Fibroblast of skin of left biceps (primary cell): ENCODE measurements at places on chromosomes 1 and 21.

DNA sequence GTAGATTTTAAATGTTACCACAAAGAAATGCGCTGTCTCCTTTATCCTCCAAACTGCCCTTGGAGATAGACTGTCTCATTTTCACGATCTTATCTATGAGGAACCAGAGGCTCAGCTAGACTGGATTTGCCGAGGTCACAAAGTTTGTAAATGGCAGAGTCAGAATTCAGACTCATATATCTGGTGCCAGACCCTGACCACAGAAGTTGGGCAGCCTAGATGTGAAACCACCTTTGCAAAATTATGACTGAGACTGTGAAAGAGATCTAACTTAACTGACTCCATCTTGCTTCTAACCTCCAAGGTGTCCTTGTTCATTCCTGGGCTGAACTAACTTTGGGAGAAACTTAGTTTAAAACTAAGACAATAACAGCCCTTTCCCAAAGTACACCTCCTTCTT is 14.1 kb downstream of the CNR2 start:
- no peak for DNase-seq

DNA sequence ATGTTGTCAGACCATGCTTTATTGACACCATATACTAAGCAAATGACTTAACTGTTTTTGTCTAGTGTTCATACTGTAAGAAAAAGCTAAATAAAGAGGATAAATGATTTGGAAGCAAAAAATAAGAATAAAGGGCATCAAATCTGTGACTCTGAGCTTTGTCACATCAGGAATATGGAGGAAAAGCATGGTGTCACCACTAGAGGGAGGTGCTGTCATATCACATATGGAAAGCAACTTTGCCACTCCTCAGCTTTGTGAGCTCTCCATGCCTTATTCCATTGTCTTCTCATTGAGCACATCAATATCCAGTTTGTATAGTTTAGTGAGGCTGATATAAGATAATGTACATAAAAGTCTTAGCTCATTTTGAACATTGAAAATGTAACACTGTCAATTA is 20.8 kb upstream of the GBP1 start:
- DNase-seq = no peak

GRCh38 chr1:22652881-22653316 is at the start of gene C1QB:
Gene C1QB, plus strand, starts transcription at chr1:22653236. Its CDS starts 6,227 bp downstream, at chr1:22659463.
- DNase-seq = no peak

DNA sequence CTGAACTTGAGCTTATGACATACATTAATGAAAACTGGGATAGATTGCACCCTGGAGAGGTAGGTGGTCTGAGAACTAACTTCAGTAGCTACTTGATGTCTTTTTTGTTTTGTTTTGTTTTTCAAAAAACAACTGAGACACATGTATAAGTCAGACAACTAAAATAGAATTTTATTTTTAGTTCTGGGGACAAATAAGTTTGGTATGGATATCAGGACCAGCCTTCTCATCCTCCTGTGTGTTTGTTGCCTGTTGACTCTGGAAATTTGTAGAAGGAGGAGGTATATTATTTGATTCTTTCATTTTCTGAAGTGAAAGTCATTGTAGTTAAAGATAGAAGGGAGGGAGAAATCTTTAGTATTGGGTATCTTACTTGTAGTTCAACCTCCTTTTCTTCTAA is 41.5 kb downstream of the MTF2 start:
- DNase-seq = no peak

GRCh38 chr1:81542196-81542595 is 258.5 kb upstream of the ADGRL2 start:
- no peak for DNase-seq

- no peak for DNase-seq
Measured at GRCh38 chr1:88698764-88699163, 14.7 kb downstream of the PKN2 start.

DNA sequence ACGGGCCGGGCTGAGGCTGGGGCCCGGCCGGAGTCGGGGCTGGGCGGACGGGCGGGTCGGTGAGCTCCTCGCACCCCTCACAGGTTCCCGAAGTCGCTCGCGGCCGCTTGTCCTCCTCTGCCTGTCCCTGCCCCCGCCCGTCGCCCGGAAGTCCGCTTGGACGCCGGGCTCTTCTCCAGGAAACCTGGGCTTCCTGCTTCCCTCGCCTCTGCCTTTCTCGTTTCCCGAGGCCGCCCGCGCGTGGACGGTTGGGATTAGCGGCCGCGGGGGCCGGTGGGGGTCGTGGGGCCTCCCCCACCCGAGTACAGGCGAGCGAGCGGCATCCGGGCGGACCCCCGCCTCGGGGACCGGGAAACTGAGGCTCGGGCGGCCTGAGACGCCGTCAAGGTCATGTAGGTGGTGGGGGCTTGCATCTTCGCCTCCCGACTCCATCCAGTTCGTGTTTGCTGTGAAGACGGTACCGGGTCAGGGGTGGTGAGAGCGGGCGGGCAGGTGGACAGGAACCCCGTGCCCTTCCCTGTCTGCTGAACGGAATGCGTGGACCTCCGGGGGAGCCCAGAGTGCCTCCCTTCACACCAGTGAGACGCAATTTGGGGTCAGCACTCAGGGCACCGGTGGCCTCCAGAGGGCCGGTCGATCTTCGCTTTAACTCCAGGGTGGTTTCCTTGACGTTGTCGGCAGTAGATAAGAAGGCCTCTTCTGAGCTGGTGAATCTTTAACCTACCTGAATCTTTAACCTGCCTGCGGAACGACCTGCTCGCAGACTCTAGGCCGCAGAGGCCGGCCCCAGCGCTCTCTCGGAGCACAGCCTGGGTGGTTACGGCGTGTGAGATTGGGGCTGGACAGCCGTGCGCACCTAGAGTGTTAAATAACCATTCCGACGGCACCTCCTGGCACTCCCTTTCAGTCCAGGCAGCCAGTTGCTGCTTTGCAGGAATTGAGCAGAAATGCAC is 686 bp downstream of the ARF1 start:
- no peak for DNase-seq

DNA sequence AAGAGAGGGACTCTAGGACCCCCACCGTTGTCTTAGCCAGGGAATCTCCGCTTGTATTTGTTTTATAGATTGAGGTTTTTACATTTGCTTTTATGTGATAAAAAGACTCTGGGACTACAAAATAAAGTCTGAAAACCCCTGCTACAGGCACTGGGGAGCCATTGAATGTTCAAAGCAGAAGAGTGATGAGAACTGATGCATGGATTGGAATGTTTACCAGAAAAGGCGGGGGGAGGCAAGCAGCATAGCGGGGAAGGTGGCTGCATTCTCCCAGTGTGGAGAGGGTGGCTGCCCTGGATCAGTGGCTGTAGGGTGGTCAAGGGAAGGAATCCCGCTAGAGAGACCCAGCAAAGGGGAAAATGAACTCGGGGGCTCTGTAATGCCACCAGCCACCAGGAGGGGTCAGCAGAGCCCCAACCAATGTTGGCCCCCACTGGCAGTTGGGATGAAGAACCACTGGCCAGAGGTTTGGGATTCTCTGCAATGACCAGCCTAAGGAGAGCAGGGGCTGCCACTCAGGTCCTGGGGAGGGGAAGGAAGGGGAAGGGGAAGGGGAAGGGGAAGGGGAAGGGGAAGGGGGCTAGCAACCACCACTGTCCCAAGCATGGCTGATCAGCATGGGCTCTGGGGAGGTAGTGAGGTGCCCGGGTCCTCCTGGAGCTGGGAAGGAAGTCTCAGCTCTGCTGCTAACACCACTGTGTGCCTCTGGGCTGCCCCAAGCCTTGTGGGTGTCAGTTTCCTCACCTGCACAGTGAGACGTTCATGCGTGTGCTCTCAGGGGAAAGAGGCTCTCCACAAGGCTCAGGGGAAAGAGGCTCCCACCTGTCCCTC is 19.2 kb upstream of the PEF1 start:
- no peak for DNase-seq

GRCh38 chr1:109485001-109485400 is 1.3 kb downstream of the ATXN7L2 start:
- no peak for DNase-seq

DNA sequence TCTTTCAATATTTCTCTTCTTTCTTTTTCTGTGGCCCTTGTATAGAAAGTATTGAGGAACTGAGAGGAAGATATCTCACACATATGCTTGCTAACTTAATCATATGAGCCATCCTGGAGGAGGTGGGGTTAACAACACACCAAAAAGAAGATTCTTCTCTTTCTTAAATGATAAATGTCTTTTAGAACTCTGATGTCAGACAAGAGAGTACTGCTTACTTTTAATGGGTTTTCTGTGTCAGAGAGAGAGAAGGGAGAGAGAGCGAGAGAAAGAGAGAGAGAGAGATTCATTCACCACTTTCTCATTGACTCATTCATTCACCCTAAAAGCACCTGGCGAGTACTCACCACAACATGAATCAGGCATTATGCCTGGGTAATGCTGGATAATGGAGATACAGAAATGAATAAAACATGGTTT is 250.3 kb upstream of the SGIP1 start:
- no peak for DNase-seq

DNA sequence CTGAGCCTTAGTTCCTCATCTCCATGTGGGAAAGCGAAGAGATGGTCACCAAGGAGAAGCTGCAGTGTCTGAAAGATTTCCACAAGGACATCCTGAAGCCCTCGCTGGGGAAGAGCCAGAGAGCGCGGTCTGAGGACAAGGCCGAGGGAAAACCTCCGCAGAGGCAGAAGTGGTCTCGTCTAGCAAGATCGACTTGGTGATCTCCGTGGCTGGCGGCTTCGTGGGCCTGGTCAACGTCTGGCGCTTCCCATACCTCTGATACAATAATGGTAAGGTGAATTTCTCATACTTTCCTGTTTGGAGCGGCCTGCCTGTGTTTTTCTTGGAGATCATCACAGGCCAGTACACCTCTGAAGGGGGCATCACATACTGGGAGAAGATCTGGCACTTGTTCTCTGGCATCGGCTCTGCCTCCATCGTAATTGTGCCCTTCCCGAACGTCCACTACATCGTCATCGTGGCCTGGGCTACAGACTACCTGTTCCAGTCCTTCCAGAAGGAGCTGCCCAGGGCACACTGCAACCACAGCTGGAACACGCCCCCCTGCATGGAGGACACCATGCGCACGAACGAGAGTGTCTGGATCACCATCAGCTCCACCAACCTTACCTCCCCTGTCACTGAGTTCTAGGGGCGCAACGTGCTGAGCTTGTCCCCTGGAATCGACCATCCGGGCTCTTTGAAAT is 841.1 kb upstream of the TMPRSS15 start:
- no peak for DNase-seq

DNA sequence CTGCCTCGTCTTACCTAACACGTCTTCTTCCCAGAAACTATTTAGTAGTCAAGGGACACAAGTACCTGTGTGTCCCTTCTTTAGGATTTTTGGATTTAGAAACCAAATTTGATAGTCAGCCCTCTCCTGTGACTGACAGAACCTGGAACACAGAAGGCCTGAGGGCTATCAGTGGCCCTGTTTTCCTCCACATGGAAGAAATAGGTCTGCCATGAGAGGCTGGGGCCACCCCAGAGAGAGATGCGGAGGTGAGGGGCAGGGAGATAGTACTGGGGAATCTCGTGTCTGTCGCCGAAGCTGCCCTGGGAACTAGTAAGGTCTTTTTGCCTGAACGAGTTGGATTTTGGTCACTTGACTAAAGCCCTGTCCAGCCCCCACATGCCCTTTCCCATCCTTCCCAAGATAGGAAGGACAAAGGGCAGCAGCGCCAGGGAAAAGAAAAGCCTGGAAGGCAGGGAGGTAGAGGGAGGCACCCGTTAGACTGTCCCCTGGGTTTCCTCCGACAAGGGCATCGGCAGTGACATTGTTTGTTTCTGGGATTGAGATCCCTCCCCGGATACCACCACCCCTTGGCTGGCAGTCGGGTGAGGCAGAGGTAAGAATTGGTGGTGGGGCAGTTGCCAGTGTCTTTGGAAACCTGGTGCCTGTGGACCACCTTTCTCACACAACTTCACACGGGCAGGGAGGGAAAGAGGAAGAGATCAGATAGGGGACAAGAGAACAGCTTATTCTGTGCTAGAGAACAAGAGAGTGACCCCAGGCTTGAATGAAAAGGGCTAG is 19.8 kb downstream of the SMIM12 start:
- no peak for DNase-seq

DNA sequence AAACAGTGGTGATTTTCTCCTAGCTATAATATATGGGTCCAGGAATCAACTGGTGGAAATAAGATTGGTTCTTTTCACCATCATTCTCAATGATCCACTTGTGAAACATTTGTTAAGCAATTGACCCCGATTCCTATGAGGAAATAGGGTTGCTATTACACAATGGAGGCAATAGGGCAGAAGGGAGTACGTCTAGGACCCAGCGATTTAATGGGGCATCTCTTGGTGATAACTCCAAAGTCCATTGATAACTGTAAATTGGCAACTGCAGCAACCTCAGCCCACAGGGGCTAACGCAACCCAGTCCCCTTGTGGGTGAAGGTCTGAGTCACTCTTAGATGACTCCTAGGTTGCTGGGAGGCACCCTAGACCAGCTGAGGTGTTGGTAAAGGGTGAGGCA is 62.5 kb upstream of the BARHL2 start:
- DNase-seq = no peak

GRCh38 chr1:1943834-1944570 is 24.9 kb upstream of the TMEM52 start:
- no peak for DNase-seq

DNA sequence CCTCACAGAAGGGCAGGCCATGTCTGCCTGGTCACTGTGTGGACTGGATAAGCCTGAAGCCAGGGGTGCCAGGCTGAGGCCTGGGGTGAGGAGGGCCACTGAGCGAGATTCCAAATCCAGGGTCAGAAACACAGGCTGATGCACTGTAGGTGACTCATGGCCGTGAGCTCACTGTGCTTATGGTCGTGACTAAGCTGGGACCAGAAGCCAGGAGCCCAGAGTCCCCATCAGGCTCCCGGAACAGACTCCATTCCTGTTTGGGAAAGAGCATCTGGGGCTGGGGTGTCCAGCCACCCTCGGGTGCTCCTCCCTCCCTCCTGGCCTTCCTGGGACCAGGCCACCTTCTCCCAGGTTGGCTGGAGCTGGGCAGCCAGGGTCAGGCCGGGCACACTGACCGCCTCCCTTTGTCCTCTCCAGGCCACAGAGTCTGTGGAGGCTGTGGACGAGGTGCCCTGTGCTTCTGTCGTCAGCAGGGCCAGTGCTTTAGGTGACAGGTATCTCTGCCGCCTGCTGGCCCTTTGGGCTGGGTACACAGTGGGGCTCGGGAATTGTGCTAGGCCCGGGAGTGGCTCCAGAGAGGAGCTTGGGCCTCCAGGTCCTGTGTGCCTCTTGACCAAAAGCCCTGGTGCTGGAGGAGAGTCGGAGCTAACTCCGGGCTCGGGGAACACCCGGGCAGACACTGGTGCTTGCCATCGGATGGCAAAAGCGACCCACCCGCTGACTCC is 36.7 kb downstream of the AJAP1 start:
- no peak for DNase-seq

GRCh38 chr1:154353460-154353904 is 28.2 kb downstream of the ATP8B2 start:
- no peak for DNase-seq

GRCh38 chr21:31371715-31372470 is 27.8 kb upstream of the TIAM1 start:
- DNase-seq = no peak

DNA sequence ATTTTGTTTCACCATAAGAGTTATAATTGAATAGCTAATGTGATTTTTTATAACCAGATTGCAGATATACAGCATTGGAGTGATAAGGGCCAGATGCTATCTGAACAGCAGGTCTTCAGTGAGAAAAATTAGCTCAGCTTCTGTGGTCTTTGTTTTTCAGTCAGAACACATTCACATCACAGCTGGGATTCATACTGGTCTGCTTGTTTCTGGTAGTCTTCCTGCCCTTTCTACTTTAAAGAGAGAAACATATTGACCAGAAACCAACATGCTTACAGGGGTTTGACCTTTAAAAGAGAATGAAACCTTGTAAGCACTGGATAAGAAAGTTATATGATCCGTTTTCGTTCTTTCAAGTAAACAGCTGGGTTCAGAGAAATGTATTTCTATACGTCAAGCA is 213.7 kb upstream of the TMPRSS15 start:
- no peak for DNase-seq
